ENCODE measurements at places on chromosomes 3 and 15.
A peak's percentile ranks its signal among the peaks of the same experiment; 100 is the strongest.

DNA sequence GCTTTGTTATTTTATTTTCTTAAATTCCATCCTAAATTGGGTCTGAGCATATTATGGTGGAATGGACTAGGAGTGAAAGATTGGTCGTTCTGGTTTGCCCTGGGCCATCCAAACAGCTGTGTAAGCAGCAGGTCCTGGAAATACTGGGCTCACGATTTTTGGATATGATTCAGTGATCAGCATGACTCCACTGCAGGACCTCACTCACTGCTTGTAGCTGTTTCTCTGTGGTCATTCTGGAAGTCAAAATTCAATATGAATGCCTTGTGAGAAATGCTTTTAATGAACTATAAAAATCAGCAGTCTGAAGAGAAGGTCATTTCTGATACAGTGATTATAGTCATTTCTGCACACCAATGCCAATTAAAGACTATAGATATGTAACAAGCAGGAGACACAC is 185.0 kb downstream of the RBMS3 start:
- no peak for DNase-seq

DNA sequence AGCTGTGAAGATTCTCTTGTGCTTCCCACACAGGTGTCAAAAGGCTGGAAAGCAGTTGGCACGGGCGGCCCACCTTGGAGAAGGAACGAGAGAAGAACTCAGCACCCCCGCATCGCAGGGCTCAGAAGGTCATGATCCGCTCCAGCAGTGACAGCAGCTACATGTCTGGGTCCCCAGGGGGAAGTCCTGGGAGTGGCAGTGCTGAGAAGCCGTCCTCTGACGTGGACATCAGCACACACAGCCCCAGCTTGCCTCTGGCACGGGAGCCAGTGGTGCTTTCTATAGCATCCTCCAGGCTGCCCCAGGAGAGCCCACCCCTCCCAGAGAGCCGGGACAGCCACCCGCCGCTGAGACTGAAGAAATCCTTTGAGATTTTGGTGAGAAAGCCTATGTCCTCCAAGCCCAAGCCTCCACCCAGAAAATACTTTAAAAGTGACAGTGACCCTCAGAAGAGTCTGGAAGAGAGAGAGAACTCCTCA is 31.4 kb downstream of the STARD5 start:
- DNase-seq, result no peak

DNA sequence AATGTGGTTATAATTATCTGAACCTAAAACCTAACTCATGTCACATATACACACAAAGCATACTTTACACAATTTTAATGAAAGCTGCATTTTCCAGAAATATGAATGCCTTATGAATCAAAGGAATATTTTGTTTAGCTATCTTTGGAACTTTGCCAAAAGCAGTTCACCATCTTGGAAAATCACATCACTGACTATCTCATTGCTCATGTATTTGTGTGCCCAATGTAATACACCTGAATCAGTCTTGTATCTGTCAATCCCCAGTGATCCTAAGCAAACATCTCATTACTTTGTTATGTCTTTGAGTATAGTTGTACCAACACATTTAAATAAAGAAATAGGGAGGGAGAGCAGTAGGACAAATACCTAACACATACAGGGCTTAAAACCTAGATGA is 15.6 kb upstream of the CD47 start:
- DNase-seq, result no peak

GRCh38 chr3:144553301-144553700 is 581.7 kb downstream of the DIPK2A start:
- no peak for DNase-seq

DNA sequence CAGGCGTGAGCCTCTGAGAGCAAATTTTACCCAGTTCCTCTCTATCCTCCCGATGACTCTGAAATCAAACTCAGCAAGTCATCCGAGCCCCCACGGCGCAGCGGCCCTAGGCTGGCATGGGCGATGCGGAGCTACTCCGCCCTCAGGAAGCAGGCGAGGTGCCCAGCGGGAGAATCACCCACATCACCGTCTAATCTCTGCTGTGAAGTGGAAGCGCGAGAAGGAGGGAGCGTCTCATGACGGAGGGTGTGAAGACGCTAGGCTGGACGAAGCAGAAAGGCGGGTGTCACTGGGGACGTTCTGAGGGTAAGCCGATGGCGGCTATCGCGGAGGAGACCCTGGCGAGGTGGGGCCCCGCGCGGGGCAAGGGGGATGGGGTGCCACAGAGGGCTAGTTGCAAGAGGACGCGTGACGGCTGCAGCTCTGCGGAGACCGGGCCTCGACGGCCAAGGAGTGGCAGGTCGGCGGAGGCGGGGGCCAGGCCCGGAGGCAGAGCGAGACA is 9.1 kb upstream of the GNAI2 start:
- DNase-seq, result peak; percentile 47

DNA sequence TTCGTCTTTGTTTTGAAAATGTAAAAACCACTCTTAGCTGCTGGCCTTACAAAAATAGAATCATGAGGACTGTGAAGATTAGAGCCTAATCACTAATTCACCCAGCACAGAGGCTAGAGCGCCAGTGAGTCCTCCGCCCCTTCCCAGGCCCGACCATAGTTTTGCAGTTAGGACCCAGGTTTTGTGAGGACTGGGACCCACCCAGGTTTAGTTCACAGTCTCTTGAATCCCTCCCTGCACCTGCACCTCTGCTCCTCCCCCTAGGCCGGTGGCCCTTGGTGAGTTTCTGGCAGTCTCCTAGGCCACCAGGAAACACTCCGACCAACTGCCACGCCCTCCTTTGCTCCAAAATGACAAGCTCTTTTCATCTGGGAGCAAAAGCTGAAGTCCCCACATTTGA is 136.0 kb upstream of the CCDC54 start:
- no peak for DNase-seq

GRCh38 chr3:138400651-138401070 is 33.8 kb upstream of the ESYT3 start:
- no peak for DNase-seq

DNA sequence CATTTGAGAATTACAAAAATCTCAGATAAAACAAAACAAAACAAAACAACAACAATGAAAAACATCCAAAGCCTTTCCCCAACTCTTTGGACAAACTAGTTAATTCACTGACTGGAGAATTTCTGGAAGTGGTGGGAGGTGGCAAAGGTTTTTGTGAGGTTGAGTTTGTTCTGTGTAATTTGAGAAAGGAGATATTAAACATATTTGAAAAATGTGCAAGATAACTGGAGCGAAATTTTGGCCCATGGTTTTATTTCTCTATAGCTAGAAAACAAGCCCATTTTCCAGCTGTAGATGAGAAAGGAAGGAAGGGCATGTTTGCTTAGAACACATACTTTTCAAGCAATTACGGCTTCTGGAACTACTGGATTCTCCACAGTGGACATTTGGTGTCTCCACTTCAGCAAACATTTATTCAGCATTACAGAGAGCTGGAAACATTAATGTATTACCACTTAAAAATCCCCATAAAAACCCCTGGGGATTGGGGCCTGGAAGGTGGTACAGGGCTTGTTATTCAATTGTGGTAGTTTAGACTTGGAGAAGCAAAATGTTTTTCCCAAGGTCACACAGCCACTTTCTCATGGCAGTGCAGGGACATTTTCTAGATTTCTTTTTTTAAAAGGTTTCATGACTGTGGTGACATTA is 135.8 kb downstream of the THSD4 start:
- DNase-seq, result no peak

DNA sequence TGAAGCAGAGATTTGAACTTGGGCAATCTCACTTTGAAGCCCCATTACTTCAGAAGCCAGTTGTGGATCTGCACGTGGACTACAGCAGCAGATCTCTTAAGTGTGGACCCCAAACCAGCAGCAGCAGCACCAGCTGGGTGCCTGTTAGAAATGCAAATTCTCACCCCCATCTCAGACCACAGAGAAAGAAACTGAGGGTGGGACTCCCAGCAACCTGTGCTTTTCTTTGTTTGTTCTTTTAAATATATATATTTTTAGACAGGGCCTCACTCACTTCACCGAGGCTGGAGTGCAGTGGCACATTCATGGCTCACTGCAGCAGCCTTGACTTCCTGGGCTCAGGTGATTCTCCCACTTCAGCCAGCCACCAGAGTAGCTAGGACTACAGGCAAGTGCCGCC is 53.2 kb downstream of the SLTM start:
- DNase-seq, result no peak

GRCh38 chr15:47786371-47786770 is 69.1 kb downstream of the SEMA6D start:
- no peak for DNase-seq

- no peak for DNase-seq
Observed at GRCh38 chr15:101326462-101327146, 31.6 kb upstream of the SNRPA1 start.

DNA sequence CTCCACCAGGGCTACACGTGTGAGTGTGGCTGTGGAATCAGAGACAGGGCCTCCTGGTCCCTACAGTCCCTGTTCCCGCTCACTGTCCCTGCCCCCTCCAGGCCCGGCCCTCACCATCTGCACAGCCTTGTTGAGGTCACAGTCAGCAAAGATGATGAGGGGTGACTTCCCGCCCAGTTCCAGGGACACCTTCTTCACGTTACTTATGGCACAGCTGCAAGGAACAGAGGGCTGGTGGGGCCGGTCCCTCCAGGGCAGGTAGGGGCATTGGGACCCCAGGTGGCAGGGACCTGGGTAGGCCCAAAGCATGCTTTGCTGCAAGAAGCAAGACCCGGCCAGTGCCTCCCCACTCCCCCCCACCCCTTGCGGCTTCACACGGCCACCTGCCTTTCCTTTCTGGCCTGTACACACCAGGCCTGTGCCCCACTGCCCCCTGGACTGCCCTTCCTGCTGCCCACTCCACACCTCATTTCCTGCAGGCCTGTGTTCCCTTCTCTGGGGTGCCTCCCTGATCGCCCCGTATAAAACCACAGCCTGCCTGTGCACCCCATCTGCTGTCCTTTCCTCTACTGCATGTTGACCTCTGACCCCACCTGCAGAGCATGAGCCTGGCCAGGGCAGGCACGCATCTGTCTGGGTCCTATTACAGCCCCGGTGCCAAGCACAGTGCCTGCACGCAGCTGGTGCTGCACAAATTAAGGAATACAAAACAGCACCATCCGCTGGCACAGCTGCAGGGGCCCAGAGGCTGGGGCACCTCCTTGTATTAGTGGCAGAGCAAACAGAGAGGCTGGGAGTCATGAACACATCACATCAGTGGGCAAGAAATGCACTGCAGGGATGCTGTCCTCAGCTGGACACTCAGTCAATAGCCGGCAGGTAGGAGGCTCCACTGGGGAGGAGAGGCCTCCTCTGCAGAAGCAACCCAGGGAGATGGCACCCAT is 30.8 kb upstream of the SLC41A3 start:
- no peak for DNase-seq

DNA sequence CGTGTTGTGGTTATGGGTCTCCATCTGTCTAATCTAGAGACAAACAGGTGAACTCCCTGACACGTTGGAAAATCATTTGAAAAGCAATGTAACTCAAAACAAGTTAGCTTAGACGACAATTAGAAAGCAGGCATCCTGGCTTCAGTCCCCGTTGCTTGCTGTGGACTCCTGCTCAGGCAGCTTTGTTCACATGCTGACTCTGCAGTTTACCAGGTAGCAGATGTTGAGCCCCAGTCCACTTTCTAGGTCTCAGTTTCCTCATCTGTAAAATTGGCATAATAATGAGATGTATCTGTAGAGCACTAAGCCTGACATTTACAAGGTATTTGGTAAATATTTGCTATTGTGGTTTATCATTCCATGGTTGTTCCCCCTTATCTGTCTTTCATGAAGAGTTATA is 327.2 kb upstream of the CHRM5 start:
- DNase-seq, result no peak

DNA sequence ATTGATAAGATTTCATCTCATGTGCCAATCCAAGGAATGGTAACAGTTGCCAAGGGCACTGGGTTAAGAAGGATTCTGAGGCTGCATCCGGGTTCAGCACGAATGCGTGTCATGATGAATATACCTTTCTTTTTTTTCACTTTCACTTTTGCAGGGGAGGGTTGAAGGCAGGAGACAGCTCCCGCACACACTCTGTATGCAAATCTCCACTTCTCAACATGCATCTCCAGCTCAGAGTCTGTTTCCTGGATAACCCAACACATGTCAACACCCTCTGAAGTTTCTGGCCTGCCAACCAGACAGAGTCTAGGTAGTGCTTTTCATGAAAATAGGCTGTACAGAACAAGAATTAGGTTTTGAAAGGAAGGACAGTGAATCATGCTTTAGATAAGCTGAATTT is 21.6 kb downstream of the B4GALT4 start:
- no peak for DNase-seq

GRCh38 chr3:72361990-72362389 is 486.3 kb downstream of the SHQ1 start:
- DNase-seq, result no peak
